ENCODE measurements at places on chromosomes 6 and 20.

- DNase-seq, result no peak
Observed at GRCh38 chr6:125507987-125508655, 206.4 kb upstream of the HDDC2 start.

- no peak for DNase-seq
Observed at GRCh38 chr20:51542571-51543421, at the start of gene NFATC2. TSS of gene NFATC2 (minus strand) at chr20:51542719. CDS start at chr20:51542499, 220 bp downstream.

- DNase-seq, result no peak
Observed at GRCh38 chr6:156166093-156166492, 611.1 kb upstream of the ARID1B start.

DNA sequence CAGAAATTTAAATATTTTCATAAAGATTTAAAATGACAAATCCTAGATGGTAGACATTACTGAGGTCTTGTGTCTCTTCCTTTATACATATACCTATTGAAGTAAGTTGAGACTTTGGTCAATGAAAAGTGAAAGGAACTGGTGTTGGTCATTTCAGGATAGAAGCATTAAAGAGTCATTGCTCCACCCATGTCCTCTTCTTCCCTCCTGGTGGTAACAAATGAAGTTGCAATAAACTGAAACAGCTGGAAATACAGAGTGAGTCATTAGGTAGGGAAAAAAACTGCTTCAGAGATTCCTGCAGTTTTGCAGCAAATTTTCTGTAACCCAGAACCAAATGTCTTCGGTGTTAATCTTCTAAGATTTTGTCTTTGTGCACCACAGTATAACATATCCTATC lies 448.0 kb downstream of the EYS start:
- DNase-seq, result no peak

GRCh38 chr20:48051794-48052474 lies 266.7 kb upstream of the SULF2 start:
- DNase-seq, result no peak

DNA sequence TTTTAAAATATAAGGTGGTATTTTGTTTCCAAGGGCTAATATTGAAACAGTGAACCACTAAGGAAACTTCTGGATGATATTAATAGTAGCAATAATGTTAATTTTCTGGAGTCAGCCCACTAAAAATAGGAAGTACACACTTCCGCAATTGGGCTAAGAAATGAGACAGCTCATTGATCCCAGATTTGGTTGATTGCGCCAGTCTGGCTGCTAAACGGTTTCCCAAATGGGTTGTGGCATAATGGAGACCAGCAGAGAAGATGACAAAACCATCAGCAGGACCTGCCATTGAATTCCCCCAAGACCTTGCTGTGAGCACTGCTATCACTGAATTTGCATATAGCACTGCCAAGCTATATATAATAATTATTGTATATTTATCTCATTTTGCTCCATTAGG lies 71.2 kb upstream of the SGK1 start:
- DNase-seq, result no peak

- no peak for DNase-seq
Observed at GRCh38 chr6:161257793-161258457, 15.9 kb downstream of the AGPAT4 start.

- no peak for DNase-seq
Observed at GRCh38 chr6:107098436-107099307, 16.6 kb downstream of the BEND3 start.

- no peak for DNase-seq
Observed at GRCh38 chr6:155100087-155100486, 105.0 kb downstream of the TIAM2 start.

GRCh38 chr20:47336129-47336754 lies 20.3 kb downstream of the ZMYND8 start:
- peak; percentile 58 for DNase-seq

DNA sequence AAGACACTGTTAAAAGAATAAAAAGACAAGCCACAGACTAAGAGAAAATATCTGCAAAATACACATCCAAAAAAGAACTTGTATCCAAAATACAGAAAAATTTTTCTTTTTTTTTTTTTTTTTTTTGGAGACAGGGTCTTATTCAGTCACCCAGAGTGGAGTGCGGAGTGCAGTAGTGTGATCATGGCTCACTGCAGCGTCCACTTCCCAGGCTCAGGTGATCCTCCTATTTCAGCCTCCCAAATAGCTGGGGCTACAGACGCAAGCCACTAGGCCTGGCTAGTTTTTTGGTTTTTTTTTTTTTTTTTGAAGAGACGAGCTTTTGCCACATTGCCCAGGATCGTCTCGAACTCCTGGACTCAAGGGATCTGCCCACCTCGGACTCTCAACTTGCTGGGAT lies 3.1 kb downstream of the ZUP1 start:
- no peak for DNase-seq

DNA sequence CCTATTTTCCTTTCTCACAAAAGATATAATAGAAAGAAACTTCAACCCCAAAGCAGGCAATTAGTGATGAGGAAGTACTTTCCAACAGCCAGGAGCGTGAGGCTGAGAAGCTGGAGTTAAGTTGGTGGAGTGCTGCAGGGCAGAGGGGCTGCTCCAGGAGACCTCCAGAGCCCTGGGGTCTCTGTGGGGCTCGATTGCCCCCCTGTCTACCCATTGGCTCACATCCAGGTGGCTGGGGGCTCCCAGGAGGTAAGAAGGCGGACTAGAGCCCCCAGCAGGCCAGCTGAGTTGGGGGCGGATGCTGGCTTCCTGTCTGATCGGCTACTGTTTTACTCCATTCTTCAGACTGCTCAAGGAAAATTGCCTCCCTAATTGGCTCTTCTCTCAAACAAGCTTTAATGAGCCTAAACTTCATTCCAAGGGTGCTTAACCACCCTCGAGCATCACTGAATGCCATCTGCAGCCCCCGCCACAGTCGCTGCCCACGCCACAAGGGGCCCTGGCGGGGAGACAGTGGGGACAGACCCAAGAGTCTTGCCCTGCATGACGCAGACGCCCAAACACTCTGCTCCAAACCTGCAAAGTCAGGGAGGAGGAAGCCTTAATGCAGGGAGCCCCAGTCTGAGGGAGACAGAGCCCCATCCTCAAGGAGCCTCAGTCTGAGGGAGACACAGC lies 78.6 kb downstream of the MDGA1 start:
- no peak for DNase-seq

GRCh38 chr6:168041928-168042327 lies 37.1 kb downstream of the FRMD1 start:
- DNase-seq, result no peak

DNA sequence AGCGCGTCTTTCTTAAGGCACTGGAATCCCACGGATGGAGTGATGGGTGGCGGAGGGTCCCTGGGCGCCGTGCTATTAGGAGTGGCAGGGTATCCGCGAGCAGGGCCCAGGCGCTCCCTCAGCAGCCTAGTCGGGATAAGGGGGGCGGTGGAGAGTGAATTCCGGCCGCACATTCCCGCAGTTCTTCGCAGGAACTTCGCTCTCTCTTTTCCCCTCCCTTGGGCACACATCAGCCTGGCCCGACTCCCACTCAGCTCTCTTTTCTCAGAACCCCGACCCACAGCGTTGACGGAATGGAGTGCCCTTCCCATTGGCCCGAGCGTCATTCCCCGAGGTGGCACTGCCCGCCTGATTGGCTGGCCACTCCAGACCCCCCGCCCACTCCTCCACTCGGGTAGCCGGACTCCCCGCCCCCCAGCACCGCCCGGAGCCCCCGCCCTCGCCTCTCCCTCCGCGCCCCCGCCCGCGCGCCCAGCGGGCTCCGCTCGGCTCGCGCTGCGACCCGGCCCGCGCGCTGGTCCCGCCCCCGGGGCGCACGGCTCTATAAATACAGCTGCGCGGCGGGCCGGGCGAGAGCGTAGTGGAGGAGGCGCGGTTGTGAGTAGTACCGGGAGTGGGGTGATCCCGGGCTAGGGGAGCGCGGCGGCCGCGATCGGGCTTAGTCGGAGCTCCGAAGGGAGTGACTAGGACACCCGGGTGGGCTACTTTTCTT lies at the start of gene ID4:
Gene ID4 (plus strand): TSS at position 572 of the 712 bp plus-strand sequence. CDS start 385 bp downstream, outside the sequence.
- peak; percentile 74 for DNase-seq

DNA sequence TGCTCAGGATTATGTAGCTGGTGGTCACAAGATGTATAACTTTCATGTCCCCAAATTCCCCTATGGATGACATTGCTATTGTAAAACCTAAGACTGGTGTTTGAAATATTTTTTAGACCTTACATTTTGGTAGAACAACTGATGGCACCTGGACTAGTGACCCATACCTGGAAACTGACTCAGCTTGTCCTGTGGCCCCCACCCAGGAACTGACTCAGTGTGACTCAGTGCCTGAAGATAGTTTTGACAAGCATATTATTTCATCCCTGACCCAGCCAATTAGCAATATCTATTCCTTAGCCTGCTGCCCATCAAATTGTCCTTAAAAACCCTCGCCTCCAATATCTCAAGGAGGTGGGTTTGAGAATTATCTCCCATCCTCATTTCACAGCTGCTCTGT lies 90.9 kb upstream of the GRIK2 start:
- no peak for DNase-seq

GRCh38 chr6:131258010-131258652 lies 122.9 kb downstream of the AKAP7 start:
- DNase-seq, result no peak

DNA sequence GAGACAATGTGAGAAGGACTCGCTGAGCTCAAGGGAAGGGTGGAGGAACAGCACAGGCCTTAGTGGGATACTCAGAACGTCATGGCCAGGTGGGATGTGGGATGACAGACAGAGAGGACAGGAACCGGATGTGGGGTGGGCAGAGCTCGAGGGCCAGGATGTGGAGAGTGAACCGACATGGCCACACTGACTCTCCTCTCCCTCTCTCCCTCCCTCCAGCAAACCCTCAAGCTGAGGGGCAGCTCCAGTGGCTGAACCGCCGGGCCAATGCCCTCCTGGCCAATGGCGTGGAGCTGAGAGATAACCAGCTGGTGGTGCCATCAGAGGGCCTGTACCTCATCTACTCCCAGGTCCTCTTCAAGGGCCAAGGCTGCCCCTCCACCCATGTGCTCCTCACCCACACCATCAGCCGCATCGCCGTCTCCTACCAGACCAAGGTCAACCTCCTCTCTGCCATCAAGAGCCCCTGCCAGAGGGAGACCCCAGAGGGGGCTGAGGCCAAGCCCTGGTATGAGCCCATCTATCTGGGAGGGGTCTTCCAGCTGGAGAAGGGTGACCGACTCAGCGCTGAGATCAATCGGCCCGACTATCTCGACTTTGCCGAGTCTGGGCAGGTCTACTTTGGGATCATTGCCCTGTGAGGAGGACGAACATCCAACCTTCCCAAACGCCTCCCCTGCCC lies 1.7 kb downstream of the TNF start:
- DNase-seq, result no peak

DNA sequence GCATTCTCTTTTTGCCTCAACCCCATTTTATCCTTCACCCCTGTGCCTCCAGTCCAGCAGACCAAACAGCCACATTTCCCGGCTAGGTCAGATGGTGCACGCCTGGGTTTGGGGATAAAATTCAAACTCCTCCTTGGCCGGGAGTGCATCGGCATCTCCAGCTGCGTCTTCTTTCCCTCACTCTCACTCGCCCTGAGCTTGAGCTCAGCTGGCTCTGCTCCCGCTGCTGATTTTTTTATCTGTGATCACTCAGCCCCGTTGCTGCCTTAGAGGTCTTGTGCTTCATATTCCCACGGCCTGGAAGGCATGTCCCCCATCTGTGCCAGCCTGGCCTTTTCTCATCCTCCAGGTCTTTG lies 6.8 kb upstream of the EZR start:
- DNase-seq, result no peak

- no peak for DNase-seq
Observed at GRCh38 chr6:6332811-6333244, 12.4 kb upstream of the F13A1 start.

- no peak for DNase-seq
Observed at GRCh38 chr20:57317789-57318371, 11.7 kb upstream of the SPO11 start.

DNA sequence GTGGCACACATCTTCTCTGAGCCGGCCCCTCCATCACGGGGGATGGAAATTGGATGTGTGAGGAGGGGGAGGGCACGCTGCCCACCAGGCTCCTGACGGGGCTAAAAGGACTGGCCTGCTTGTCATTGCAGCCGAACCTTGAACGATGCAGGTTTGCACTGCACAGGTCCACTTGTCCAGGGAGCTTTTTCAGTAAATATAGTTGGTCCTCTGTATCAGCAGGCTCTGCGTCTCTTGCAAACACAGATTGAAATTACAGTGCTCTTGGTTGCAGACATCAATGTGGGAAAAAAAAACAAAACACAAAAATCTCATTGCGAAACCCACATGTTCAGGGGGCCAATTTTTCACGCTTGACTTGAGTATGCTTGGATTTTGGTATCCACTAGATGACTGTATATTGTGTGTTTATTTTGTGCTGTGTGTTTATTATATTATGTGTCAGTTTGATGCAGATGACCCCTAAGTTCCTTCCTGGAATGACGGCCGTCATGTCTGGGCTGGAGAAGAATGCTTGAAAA lies 29.2 kb downstream of the ERMARD start:
- no peak for DNase-seq

GRCh38 chr6:50143011-50143719 lies 93.4 kb upstream of the DEFB112 start:
- no peak for DNase-seq

DNA sequence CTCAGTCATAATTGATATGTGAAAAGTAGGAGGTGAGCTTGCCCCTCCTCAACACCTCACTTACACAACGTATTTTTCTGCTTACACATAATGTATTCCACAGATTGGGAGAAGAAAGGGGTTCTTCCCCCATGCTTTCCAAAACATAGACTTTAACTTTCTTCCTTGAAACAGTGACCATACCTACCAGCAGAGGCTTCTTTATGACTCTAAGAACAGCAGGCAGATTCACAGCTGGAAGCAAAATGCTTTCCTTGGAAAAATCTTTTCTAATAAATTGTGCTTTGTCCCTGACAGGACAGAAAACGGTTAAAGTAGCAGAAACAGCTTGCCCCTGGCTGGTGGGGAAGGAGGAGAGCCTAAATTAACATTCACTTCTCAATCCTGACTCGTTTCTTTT lies 629.1 kb upstream of the IMPG1 start:
- DNase-seq, result no peak

- no peak for DNase-seq
Observed at GRCh38 chr6:21594416-21595281, 1.1 kb downstream of the SOX4 start.

DNA sequence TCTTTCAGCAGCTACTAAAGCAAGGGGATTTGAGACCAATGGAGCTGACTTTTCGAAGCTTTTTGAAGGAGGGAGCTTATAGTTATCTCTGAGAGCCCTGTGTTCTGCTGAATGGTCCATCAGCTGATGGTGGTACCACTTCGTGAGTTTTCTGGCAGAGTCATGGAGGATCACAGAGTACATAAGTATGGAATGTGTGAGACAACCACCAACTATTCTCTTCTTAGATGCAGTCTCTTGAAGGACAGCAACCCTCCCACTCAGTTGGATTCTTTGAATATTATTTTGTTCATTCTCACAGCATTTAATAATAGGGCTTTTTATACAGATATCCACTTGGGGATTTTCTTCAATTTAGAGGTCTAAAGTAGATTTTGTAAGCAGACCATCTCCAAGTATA lies 75.3 kb downstream of the ELOVL2 start:
- no peak for DNase-seq

- DNase-seq, result no peak
Observed at GRCh38 chr6:106126482-106126881, 40.3 kb downstream of the PRDM1 start.

GRCh38 chr6:128403618-128404444 lies 116.6 kb downstream of the PTPRK start:
- DNase-seq, result no peak

Data from NCI-H526 (cell line).